CD8-positive, alpha-beta T cell (primary cell): ENCODE measurements at places on chromosomes 2 and 18.

DNA sequence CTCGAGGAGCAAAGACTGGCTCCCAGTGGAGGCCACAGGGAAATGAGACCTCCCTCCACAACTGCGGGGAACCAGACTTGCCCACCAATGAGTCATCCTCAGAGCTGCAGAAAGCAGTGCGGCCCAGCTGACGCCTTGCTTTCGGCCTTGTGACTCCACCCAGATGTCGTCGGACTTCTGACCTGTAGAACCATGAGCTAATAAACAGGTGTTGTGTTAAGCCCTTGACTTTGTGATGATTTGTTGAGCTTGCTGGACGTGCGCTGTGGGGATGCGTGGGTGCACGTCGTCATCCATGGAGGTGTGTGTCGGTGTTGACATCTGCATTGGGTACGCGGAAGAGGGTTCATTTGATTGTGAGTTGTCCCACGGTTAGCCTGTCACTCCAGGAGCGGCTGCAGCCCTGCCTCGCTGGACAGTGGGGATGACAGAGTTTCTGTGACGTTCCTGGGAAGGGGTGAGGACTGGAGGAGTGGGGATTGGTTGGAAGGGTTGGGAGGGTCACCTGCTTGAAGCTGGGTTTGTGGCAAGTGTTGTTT lies 154.1 kb downstream of the SH3BP4 start:
- DNase-seq, result no peak

DNA sequence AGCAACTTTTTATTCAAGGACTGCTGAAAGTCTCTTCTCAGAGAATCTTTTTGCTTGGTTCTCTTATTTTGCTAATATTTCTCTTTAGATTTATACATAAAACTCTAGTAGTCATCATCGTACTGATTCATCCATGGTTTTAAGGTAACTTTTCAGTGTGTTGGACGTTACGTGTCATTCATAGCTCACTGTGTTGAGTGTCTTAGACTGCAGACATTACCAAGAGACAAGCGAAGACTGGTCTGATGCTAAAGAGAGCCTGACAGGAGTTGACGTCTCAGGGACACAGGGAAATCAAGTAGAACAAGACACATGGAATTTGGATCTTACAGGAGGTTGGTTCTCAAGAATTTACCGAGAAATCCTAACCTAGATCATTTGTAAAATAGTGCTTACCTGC lies 25.5 kb downstream of the RBM44 start:
- DNase-seq, result no peak

DNA sequence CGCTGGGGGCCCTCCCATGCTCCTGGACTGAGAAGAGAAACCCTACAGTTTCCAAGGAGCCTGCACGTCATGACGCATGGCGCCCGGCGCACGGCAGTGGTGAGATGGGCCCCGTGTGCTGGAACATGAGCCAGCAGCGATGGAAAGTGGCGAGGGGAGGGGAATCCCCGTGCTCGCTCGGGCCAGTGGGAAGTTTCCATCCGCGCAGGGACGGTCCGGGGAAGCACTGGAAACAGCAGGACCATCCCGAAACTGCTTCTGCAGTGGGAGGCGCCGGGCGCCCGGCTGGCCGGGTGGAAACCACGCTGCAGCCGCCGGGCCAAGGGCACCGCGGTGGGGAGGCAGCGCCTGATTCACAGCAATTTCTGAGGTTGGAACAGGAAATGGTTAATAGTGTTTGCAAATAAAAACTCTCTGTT lies 4.9 kb upstream of the PDCD1 start:
- DNase-seq, result peak; percentile 31

- no peak for DNase-seq
Observed at GRCh38 chr18:35256947-35257346, 16.1 kb downstream of the ZNF397 start.

- DNase-seq, result no peak
Observed at GRCh38 chr2:233598952-233599351, 18.5 kb upstream of the UGT1A8 start.

DNA sequence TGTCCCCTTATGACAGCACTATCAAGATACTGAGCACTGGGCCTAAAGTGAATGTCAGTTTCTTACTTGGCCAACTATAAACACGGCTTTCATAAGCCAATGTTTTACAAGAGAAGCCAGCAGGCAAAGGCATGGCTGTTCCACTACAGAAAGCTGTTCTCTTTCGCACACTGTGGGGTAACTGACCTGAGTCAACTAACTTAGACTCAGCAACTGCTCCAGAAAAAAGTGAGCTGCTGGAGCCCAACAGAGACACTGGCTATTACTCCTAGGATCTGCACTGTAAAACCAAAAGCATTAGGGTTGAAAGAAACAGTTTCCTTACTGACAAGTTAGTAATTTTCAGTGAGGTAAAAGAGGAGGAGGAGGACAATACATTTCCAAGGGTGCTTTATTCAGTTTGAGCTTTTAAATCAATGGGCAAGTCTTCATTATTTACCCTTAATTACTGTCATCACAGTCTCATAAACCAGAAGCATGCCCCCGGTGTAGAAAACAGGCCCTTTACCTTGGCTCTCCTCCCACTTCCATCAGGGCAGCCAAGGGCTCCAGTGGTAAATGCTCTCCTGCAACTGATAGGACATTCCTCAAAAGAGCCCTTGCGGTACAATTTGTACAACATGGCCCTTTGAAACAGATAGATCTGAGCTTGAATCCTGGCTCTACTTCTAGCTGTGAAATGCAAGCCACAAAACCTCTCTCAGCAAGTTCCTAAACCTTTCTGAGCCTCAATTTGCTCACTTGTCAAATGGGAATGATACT lies 275.7 kb downstream of the PDE11A start:
- DNase-seq, result no peak

GRCh38 chr18:13823707-13824395 lies at the start of gene MC5R:
Gene MC5R, plus strand, starts transcription at chr18:13824149. Its CDS starts 1,617 bp downstream, at chr18:13825766.
- peak; percentile 62 for DNase-seq

GRCh38 chr18:10401930-10402329 lies 52.5 kb upstream of the APCDD1 start:
- no peak for DNase-seq

- DNase-seq, result no peak
Observed at GRCh38 chr2:108701208-108701607, 18.1 kb upstream of the RANBP2 start.

DNA sequence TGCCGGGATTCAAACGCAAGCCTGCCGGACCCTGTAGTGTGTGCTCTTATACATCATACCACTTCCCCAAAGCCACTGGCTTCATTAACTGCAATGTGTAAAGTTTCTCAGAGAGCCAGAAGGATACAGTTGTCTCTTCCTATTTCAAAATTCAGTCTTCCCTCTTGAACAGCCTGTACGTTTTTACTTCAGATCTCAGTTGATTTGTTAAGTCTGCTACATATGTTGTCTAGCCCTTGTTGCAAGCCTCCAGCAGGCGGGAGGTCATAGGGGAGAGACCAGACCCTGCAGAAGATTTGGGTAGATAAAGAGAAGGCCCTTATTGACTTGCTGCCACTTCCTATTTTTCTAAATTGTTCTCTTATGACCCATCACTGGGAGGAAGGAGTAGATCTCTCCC lies 56.2 kb downstream of the ARHGEF33 start:
- no peak for DNase-seq

DNA sequence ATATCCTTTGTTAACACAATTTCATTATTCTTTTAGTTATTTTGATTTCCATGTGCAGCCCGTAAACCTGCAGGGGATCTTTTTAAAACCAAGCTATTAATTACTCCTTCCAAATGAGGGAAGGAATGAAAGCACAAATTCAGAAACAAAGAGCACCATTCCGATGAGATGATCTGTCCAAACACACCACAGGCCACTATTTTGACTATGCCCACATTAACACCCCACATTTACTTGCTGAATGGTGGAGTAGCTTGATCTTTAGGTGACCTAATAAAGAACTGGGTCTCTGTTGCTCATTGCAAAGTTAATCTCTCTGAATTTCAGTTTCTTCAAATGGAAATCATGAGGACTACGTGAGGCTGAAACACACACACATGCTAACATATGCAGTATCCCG lies 218.0 kb downstream of the IRS1 start:
- DNase-seq, result no peak

GRCh38 chr2:137947728-137948336 lies 16.4 kb upstream of the HNMT start:
- no peak for DNase-seq

GRCh38 chr2:219596954-219597551 lies 604 bp upstream of the STK11IP start:
- DNase-seq, result no peak

- DNase-seq, result no peak
Observed at GRCh38 chr2:210884227-210884626, 327.8 kb downstream of the CPS1 start.

DNA sequence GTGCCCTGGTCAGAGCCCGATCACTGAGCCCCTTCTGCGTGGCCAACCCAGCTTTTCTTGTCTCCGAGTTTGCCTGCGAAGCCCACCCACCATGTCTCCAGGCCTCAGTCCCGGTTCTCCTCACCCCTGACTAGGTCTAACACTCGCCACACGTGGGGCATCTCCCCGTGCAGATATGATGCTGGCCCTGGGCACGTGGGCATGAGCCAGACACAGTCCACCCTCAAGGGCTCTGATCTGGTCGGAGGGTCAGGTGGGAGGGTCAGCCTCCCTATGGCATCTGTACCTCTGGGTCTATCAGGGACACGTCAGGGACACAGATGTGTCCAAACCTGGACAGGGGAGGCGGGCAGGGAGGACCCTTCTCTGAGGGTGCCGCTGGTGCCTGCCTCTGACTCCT lies 95.4 kb downstream of the RHOB start:
- DNase-seq, result no peak

GRCh38 chr2:71620851-71621251 lies 167.5 kb downstream of the DYSF start:
- DNase-seq, result no peak

DNA sequence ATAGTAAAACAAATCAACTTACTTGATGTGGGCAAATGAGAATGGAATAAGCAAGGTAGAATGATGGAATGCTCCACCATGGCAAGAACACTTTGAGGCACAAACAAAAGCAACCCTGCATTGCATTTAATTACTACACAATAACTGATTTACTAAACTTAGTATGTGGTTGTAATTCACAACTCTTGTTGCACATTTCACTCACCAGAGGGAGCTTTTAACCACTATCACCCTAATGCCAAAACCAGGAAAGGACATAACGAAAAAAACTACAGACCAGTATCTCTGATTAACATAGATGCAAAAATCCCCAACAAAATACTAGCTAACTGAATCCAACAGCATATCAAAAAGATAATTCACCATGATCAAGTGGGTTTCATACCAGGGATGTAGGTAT lies 659.8 kb downstream of the CPS1 start:
- DNase-seq, result no peak
